ENCODE measurements at places on chromosomes 7 and 10.

GRCh38 chr10:101158459-101159058 lies 27.5 kb downstream of the TLX1 start:
- DNase-seq = no peak

GRCh38 chr7:7156663-7157062 lies 25.7 kb upstream of the C1GALT1 start:
- DNase-seq = no peak

- peak; percentile 16 for DNase-seq
Measured at GRCh38 chr7:92461027-92462003, 14.0 kb downstream of the GATAD1 start.

DNA sequence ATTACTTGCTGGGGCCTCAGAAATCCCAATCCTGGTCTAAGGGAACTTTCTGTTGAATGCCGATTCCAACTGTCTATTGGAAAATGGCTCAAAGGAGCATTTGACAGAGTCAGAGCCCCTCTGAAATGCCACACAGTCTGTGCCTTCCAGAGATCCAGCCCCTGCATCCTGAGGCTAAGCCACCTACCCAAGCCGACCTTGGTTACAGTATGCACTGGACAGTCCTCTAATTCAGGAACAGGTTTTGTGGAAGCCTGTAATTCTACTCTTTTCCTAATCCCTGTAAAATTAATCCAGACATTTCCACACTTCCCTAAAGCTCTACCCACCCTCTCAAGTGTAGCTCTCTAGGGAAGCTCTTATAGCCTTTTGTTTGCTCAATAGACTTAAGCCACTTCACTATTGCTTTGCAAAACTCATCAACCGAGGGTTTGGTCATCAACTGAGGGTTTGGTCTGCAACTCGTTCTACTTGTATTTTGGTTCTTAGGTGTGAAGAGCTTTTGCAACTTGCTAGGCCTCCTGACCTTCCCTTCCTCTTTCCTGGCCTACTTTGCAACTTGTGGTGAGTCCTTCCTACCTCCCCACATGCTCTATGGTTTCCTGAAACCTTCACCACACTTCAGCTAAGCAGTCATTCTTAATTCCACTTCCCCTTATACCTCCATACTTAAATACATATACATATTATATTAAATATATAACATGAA lies 364.8 kb downstream of the SFMBT2 start:
- no peak for DNase-seq

GRCh38 chr10:113557903-113558321 lies 5.1 kb downstream of the HABP2 start:
- no peak for DNase-seq

- no peak for DNase-seq
Measured at GRCh38 chr7:28411876-28412662, at the start of gene CREB5. TSS of gene CREB5 (plus strand) at chr7:28412518. CDS start at chr7:28412915, 397 bp downstream.

DNA sequence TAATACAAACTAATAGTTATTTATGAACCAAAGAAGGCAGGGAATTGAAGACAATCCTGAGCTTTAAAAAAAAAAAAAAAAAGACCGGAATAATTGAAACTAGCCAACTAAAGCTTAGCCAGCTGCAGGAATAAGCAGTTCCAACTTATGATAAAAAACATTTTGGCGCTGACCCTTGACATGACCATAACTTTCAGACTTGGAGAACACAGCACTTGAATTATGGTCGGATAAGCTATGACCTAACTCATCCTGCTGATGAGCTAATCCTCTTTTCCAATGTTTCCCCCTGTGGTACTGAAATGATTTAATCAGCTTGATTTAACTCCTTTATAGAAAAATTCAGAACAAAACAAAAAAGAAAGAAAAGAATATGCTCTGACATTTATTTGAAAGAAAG lies 181.8 kb downstream of the DGKB start:
- DNase-seq = no peak

DNA sequence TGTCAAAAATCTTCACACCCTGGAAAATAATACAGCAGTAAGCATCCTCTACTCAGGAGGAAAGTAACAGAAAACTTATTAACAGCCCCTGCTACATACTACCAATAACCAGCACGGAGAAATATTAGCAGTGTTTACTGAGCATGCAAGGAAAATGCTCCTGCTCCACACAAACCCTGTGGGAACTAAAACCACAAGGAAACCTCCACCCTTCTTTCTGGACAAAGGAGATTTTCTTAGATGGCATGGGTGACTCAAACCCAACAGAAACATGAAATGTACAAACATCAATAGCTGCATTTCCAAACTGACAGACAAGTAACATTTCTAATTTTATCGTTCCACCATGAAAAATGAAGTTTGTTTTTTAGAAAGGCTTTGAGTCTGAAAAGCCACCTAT lies 113.4 kb downstream of the VPS41 start:
- no peak for DNase-seq

GRCh38 chr7:100629117-100629716 lies 12.1 kb downstream of the TFR2 start:
- DNase-seq = peak; percentile 53

DNA sequence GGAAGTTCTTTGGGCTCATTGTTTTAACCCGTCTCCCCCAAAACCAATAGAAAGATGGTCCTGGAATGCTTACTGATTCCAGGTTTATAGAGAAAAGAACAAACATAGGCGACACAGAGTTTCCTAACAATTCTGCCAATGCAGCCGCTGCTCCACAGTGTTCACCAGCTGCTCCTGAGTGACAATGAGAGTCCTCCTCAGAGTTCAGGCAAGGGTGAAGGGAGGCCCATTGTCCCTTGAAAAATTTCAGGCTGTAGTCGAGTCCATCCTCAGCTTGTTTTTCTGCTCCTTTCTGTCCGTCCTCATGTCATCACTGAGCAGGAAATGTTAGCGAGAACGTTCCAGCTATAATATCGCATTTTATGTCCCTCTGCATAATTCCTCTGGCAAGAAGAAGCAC lies 537.6 kb downstream of the TCERG1L start:
- DNase-seq = no peak

GRCh38 chr10:782751-783648 lies 93.5 kb upstream of the DIP2C start:
- no peak for DNase-seq

DNA sequence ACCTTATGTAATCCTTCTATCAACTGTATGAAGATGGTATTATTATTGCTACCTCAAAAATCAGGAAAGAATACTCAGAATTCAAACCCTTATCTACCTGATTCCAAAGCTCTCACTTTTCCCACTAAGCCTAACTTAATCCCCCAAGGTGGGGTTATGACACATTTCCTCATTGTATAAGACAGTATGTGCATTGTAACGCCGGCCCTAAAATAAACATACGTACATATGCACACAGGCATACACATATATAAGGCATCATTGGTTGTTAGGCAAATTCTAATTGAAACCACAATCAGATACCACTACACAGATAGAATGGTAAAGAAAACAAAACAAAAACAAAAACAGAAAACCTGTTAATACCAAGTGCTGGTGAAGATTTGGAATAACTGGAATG lies 556.5 kb downstream of the INHBA start:
- DNase-seq = no peak

DNA sequence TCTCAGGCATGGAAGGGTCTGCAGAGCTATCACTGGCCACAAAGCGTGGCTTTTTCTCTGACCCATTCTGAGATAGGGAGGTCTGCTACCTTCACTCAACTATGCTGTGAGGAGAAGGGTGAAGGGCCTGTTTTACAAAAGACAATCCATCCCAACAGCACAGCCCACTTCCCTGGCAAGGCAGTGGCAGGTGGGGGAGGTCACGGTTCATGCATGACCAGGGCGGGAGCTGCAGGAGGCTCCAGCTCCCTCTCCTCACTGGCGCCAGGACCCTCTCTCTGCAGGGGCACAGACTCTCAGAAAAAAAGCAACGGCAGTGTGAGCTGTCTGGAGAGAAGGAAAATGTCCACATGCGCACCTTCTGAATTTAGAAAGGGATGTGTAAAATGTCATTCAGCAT lies 28.5 kb downstream of the GRB10 start:
- DNase-seq = no peak

GRCh38 chr10:88330174-88330573 lies 252.9 kb downstream of the RNLS start:
- DNase-seq = no peak

GRCh38 chr7:131774419-131775220 lies 218.2 kb upstream of the PODXL start:
- DNase-seq = no peak

DNA sequence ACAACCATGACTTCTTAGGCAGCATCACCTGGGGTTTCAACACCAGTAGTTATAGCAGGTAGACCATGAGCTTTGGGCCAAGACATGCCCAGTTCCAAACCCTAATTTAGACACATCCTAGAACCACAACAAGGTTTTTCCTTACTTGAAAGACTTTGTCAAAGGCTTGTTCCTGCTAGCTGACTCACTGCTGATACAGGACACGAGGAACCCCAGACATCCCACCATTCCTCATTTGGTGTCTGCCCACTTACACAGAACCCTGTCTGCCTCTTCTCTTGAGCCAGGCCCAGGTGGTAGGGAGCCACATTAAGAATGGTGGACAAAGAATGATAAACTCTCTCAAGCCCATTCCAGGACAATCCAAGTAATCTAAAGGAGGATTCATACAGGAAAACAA lies 109.0 kb downstream of the CCDC71L start:
- no peak for DNase-seq

Measured in activated CD4-positive, alpha-beta T cell treated with anti-CD3 and anti-CD28 coated beads, Interleukin-2, amount 50 U/mL, for 48 hours (primary cell).